ENCODE measurements at places on chromosomes 13 and 19.

DNA sequence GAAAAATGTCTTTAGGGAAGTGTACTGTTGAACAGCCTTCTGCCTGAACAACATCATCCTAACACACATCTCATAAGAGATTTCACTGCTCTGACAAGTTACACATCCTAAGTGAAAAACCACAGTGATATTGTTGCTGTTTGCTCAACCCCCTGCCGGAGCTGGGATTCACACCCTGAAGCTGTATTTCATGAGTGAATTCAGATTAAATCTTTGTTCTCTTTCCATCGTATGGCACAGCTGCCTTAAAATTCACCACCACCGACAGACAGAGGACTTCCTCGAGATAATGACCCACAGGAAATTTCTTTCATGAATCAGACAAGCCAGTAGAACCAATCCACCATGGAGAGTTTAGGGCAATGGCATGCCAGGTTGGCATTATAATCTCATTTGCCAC is 280.8 kb downstream of the DCT start:
- DNase-seq: no peak

- no peak for DNase-seq
Measured at GRCh38 chr13:97727991-97728390, 225.5 kb upstream of the IPO5 start.

- DNase-seq: no peak
Measured at GRCh38 chr19:38190061-38190460, 34.0 kb downstream of the DPF1 start.

GRCh38 chr13:60093425-60094019 is 70.2 kb downstream of the DIAPH3 start:
- no peak for DNase-seq

DNA sequence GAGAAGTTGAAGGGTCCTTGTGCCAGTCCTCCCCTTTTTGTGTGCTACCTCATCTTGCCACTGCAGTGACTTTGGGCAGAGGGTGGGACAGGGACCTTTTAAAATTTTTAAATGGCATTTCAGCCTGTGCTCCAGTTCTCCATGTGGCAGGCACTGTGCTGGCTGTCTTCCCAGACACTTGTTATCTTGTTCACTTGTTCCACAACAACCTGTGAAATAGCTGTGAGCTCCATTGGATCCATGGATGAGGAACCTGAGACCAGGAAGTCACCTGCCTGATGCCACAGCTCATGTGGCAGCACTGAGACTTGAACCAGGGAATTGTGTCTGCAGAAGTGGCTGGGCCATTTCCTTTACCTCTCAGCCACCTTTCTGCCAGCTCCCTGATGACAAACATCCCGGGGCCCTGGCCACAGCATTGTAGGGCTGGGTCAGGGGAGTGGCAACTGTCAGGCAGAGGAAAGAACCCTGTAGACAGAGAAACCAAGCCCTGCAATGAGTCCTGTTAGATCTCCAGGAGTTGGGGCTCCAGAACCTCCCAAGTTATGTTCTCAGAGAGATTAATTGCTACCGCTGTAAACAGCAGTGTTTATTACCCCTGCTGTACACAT is 6.4 kb downstream of the EGLN2 start:
- no peak for DNase-seq

Measured in GM12891 (cell line).